Activated CD4-positive, CD25-positive, alpha-beta regulatory T cell treated with anti-CD3 and anti-CD28 coated beads, Interleukin-2, amount 50 U/mL, for 24 hours (primary cell): ENCODE measurements at places on chromosomes 13 and 19.

GRCh38 chr13:39432196-39432595 is 170.8 kb downstream of the LHFPL6 start:
- ATAC-seq = no peak

- peak; percentile 68 for ATAC-seq
These were observed 58.3 kb downstream of the KLF2 start for GRCh38 chr19:16382775-16383543.

DNA sequence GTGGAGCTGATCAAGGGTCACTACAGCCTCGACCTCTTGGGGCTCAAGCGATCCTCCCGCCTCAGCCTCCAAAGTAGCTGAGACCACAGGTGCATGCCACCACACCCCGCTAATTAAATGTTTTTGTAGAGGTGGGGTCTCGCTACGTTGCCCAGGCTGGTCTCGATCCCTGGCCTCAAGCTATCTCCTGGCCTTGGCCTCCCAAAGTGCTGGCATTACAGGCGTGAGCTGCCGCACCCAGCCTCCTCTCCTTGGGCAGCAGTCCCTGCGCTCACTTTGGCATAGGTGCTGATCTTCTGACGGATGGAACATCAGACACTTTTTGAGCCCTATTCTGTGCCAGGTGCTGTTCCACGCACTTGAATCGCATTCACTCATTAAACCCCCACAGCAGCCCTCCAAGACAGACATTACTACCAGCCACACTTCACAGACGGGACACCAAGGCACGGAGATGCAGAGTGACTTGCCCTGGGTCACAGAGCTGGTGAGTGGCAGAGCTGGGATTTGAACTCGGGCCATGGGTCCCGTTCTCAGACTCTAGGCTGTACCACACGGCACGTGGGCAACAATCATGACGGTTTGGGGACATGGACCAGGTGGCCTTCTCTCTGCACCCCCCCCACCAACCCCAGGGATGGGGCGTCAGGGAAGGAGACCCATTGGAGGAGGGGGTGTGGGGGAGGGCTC is 3.2 kb downstream of the MEIS3 start:
- ATAC-seq = no peak

DNA sequence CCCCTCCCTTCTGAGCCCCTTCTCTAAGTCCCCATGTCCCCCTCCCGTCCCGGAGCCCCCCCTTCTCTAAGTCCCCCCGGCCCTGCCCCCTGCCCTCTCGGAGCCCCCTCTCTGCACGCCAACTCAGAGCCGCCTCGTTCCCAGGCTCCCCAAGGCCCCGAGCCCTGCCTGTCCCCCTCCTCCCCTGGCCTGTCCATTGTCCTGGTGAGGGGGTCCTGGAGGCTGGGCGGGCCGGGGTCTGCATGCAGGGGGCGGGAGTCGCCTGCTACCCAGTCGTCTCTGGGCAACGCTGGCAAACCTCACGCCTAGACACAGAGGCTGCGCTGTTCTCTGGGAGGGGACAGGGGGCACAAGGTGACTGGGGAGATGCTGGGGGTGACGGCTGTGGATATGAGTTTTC is 39.2 kb upstream of the SEMA6B start:
- no peak for ATAC-seq

DNA sequence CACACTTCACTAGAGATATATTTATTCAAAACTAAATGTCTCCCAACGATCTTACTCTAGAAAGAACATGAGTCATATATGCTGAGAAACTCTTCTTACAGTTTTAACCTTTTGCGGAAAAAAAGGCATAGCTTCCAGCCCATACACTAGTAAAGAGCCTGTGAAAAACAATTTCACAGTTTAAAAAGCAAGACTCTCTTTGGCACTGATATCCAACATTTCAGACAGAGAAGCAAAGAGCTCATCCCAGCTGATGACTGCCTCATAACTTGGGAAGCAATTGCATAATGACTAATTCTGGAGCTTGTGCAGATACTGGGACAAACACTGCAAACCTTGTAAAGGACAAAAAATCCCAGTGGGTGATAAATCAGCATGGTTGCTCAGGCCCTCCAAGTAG is 88.0 kb downstream of the ENOX1 start:
- ATAC-seq = no peak
